Uterus (tissue), 4 donors: ENCODE measurements at places on chromosomes 7 and 10.
A peak's percentile ranks its signal among the peaks of the same experiment; 100 is the strongest.

DNA sequence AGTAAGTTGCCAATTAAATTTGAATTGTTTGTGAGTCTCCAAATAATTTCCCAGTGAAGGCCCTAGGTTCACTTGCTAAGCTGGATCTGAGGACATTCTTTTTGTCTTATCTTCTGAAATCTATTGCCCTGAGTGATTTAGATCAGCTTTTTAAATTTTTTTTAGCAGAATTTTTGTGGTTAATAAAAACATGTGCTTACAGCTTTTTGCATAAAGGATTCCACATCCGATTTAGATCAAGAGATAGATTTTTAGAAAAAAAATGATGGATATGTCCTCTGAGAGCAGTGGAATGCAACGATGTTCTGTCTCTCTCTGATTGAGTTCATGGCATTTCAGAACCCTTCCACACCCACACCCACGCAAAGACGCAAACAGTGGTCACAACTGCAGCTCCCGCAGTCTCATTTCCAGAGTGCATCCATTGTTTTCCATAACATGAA, 358.8 kb downstream of the SUGCT start:
- DNase-seq, result no peak

GRCh38 chr10:79047875-79048638, 20.7 kb upstream of the ZMIZ1 start:
- peak; percentile 13 for DNase-seq

- no peak for DNase-seq
These were observed 172.4 kb downstream of the ARHGAP12 start for GRCh38 chr10:31756101-31756728.

- peak; percentile 48 for DNase-seq
These were observed 39.0 kb downstream of the DIP2C start for GRCh38 chr10:650441-650851.

GRCh38 chr10:121092720-121093095, 241.5 kb downstream of the WDR11 start:
- no peak for DNase-seq

DNA sequence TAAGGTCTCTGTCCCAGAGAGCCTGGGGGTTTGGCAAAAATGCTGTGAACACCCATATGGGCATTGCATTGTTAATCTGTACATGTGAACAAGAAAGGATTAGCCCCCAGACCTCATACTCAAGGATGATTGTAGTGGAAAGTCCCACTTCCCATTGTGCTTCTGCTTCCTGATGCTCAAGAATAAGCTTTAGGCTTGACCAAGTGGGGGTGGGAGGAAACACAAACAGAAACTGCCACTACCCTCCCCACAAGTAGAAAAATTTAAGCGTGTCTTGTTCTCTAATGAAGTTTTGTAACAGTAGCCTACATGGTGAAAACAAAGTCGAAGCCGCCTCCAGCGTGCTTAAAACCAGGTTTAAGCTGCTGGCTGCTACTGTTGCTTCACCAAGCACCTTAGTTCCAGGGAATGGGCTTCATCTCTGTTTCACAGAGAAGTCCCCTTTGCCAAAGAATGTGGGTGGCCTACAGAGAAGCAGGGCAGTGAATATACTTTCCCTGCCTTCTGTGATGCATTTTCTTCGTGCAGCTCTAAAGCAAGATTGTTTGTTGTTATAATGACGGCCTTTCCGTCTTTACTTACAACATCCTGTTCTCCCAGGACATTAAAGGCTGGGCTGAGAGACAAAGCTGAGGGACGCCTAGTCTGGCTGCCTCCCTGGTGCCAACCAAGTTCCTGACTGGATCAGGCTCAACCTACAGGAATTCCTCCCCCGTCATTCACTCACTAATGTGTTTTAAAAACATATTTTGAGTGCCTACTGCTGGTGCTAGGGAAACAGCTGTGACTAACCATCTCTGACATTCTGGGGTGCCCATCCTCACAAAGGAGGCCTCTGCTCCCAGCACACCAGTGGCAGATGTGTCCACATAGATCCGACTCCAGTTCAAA, 32.1 kb upstream of the CCSER2 start:
- no peak for DNase-seq

- DNase-seq, result no peak
These were observed 51.9 kb downstream of the SORBS1 start for GRCh38 chr10:95509251-95509650.

GRCh38 chr7:66330961-66331360, 125.8 kb downstream of the TPST1 start:
- peak; percentile 58 for DNase-seq

DNA sequence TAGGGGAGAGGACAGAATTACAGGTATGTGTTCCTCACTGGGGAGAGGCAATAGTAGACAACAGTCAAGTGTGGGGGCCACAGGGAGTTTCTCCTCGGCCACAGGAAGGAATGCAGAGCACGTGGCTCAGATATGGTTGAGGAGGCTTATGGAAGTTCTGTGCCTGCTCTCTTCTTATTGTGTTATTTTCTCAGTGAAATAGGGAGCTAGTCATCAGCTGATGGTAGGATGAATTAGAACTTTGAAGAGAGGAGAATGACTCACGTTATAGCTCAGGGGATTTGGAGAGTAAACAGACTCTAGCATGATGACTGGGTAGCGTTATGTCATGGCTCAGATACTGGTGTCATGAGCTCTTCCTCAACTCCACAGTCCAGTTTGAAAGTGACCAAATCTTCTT, 308.3 kb upstream of the IGFBP3 start:
- no peak for DNase-seq

DNA sequence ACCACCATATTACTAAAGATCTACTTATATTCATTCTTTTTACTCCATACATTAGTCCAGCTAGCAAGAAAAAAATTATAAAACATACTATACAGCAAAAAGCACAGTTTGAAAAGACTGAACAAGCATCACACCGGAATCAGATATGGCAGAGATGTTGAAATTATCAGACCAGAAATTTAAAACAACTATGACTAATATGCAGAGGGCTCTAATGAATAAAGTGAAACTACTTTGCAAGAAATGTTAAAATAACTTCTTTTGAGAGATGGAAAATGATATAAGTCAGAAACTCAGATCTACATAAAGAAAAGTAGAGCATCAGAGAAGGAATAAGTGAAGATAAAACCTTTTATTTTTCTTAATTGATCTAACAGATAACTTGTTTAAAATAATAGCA, 50.9 kb downstream of the SGCE start:
- no peak for DNase-seq

DNA sequence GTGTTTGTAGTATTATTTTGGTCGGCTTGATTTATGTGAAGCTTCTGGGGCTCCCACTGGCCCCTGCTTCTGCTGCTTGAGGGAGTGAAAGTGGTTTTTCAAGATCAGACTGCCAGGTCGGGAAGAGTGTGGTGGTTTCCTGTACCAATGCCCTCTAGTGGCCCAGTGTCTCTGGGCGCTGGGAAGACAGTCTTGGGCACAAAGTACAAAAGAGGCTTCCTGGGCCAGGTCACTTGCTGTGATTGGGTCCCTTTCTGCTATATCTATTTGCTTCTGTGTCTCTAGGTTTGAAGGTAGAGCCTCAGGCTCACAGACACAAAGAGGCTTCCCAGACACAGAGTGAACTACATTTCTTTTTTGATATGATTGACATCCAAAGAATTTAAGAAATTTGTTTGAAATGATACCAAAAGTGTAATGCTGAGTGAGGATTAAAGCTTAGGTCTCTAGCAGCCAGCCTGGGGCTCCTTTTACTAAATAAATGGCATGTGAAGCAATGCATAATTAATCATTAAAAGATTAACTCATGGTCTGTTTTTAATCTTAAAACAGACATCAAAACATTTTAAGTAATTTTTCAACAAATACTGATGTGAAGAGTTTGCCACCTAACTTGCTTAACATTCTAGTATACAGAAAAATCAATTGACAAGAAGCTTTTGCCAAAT, 36.3 kb downstream of the ABCB1 start:
- no peak for DNase-seq

- no peak for DNase-seq
These were observed 1.8 kb downstream of the IMPDH1 start for GRCh38 chr7:128407751-128408708.

- DNase-seq, result no peak
These were observed 65.0 kb downstream of the DNAJC12 start for GRCh38 chr10:67772894-67773511.

GRCh38 chr7:20244334-20245120, 27.3 kb upstream of the MACC1 start:
- no peak for DNase-seq

- no peak for DNase-seq
These were observed 91.1 kb downstream of the AHCYL2 start for GRCh38 chr7:129315960-129316359.

- peak; percentile 75 for DNase-seq
These were observed at the start of gene FLNC for GRCh38 chr7:128830231-128831177. Gene FLNC, plus strand, starts transcription at chr7:128830406. Its CDS starts 232 bp downstream, at chr7:128830638.

GRCh38 chr10:72088889-72089575, 681 bp upstream of the SPOCK2 start:
- DNase-seq, result no peak

GRCh38 chr7:101418694-101419093, 56.0 kb downstream of the COL26A1 start:
- DNase-seq, result no peak

GRCh38 chr10:50417886-50418830, 166.8 kb upstream of the ASAH2 start:
- peak; percentile 52 for DNase-seq

GRCh38 chr7:32489788-32490126, 423 bp downstream of the LSM5 start:
- DNase-seq, result no peak

DNA sequence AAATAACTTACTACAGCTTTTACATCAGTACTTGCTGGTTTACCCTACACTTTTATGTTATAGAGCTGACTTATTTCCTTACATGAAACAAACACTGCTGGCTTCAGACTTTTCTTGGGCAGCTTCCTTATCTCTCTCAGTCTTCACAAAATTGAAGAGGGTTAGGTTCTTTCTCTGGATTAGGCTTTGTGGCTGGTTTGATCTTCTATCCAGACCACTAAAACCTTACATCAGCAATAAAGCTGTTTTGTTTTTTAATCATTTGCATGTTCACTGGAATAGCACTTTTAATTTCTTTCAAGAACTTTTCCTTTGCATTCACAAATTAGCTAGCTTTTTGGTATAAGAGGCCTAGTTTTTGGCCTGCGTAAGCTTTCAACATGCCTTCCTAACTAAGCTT, 218.7 kb downstream of the LRRTM3 start:
- no peak for DNase-seq

- no peak for DNase-seq
These were observed 186.7 kb upstream of the HGF start for GRCh38 chr7:81956520-81956919.

DNA sequence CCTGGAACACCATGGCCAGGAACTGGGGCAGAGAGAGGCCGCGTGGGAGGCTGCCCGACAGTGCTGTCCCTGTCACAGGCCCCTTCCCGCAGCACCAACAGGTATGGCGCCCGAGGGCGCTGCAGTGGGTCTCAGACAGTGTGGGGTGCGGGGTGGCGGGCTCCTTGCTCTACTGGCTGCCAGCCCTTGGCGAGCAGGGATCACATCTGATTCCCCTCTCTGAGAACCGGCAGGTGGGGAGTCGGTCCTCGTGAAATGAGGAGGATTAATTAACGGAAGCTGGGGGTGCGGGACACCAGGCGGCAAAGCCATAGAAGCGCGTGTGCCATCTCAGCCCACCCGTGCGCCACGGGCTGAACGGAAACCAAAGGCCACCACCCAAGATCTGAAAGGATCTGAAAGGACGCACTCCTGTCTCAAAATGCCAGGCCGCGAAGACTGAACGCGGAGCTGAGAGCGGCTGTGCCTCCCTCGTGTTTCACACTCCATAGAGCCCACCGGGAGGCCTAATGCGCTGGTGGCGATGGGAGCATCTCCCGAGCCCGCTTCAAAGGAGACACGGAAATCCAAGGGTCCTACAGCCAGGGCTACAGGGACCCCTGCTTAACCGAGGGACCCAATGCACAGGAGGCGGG, 6.8 kb downstream of the INTS1 start:
- DNase-seq, result no peak

DNA sequence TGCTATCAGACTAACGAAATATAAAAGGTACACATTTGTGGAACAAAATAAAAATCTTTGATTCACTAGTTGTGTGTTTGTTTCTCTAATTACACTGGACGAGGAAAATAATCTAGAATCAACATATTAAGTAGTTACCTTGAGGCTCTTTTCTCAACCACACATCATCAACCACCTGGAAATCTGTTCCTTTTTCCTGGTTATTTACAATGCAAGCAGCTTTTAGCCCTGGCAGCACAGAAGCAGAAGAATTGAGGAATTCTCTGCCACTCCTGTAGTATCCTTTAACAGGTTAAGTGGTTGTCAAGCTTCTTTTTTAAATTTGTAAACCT, 23.7 kb downstream of the NUP42 start:
- DNase-seq, result no peak

- DNase-seq, result no peak
These were observed 16.6 kb downstream of the STMP1 start for GRCh38 chr7:135678612-135679575.

DNA sequence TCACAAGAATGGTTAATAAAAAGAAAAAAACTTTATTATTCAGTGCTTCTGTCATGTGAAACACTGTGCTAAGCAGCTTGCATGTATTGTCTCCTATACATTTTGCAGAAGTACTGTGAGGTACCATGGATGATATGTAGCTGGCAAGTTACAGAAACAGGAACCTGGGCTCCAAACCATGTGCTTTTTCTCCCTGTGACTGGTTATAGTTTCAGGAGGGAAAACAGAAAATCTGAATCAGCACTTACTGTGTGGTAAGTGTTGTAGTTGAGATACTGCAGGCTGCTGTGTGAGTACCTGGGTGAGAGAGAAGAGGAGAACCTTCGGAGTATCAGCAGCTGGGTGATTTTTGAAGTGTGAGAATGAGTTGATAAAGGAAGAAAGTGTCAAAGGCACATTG, 285.0 kb downstream of the SUGCT start:
- DNase-seq, result no peak

GRCh38 chr10:65570143-65571010, 1355.5 kb upstream of the LRRTM3 start:
- no peak for DNase-seq

DNA sequence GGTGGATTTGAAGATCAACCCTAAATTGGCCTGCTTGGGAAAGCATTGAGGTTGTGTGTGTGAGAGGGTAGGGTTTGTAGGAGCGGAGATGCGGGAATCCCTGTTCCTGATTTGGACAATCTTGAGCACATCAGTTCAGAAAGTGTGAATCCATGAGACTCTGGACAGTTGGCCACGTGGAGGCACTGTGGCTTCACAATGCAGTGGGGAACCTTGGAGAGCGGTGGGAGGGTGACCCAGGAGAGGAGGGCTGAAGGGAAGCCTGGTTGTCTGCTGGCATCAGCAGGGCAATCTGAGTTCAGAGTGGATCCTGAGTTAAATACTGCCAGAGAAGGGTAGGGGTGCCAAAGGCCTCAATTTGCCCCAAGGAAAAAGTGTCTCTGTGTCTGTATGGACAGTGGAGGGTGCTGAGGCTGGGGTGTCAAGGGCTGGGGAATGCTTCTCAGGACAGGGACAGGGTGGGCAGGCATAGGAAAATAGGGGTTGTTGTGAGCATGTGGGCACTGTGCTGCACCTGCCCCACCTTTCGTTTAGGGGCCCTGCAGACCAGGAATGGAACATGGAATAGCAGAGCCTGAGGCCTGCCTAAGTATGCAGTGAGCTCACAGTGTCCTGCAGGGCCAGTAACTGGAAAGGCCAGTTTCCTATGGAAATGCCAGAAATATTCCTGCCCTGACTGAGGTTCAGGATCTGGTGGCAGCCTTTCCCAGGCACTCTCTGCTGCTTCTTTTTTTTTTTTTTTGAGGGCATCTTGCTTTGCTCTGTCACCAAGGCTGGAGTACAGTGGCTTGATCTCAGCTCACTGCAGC, 162.9 kb upstream of the PRSS58 start:
- DNase-seq, result no peak
